ENCODE measurements at places on chromosomes 3 and 15. TPM values are rescaled to one million over a fixed set of nuclear protein-coding genes. Genes with fewer than 3 reads are reported as not detected.

Gene RBM15B
- polyA plus RNA-seq = 9.1 TPM

Gene WHAMM
- 6.3 TPM for polyA plus RNA-seq

DNA sequence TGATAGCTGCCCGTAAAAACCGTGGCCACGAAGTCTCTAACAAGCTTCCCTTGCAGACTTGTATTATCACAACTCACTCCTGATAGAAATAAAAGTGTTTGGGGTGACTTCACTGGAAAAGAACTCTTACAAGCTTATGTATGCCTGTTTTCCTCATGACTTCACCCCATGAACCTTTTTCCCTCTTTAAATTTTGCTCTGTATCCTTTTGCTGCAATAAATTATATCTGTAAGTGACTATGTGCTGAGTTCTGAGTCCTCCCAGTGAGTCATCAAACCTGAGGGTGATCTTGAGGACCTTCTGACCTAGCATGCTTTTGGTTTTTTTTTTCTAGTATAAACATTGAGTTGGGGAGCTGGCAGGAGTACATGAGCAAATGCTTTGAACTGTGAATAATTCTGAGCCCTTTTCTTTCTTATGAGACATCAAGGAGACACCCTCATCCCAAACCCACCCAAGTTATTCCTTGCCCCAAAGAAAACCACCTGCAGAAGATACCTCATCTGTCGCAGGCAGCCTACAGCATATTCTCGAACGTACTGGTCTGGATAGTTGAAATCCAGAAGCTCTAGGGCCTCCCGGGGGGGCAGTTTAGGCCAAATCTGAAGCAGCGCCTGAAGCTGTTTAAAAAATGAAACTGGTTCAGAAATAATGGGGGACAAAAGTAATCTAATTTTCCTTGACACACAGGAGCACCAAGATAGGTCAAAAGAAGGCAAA, 85.9 kb downstream of the FAIM start:
- no peak overlapping the region for H3K27ac ChIP-seq
- no peaks in the 10 kb centered on the region for H3K27me3 ChIP-seq
- no peak for DNase-seq

Gene CCR3
- polyA plus RNA-seq = 0.44 TPM

DNA sequence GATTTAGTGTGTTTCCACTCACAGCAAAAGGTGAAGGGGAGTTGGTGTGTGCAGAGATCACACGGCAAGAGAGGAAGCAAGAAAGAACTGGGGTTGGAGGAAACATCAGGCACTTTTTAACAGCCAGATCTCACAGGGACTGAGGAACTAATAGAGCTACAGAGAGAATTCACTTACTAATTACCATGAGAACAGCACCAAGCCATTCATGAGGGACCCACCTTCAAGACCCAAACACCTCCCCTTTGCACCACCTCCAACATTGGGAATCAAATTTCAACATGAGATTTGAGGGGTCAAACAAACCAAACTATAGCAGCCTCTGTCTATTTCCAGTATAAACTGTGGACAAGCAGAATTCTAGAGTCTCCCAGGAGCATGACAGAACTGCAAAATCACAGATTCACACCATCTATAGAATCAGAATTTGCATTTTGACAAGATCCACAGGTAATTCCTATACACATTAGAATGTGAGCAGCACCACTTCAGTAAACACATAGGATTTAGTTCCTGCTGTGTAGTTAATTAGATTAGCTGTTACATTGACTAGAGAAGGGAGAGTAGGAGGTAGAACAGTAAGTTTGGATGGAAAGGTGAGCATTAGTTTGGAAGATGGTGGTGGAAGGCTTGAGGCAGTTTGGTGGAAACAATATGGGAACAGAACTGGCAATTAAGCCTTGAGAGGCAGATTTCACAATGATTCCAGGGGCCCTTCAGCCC, 311.7 kb downstream of the NSUN3 start:
- H3K4me1 ChIP-seq = no peaks in the 10 kb centered on the region
- H3K27me3 ChIP-seq = no peaks in the 10 kb centered on the region
- H3K27ac ChIP-seq = no peak overlapping the region
- no peaks in the 10 kb centered on the region for H3K36me3 ChIP-seq

DNA sequence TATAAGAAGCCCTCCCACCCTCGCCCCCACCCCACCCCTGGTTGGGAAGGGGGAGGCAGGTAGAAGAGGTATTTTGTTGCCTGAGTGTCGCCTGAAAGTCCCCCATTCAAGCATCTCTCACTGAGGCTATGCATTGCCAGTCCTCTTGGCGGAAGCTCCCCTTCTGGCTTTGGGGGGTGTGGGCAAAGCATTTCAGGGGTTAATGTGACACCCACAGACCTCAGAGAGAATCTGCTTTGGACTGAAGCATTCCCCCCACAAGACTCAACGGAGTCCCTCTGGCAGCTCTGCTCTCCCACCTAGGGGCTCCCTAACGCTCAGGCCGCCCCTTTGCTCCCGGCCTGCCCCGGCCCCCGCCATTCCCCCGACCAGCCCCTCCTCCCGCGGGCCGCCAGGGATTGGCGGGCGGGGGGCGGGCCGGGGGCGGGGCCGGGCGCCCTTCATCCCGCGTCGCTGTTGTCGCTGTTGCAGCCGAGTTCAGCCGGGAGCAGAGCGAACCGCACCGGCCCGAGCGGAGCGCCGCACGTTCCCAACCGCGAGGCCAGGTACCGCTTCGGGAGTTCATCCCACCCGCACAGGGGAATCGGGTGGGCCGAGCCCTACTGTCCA, at the start of gene SLC38A3:
Gene SLC38A3, plus strand, starts transcription at position 468 of the 609 bp plus-strand sequence. CDS start 8,929 bp downstream, outside the sequence.
- H3K27ac ChIP-seq = no peak within 1 kb of the TSS
- H3K4me1 ChIP-seq = peaks cover 4% of the 10 kb centered on the region
- peaks cover 23% of the 10 kb centered on the region for H3K27me3 ChIP-seq
- no peak for DNase-seq
- no peaks in the 10 kb centered on the region for H3K36me3 ChIP-seq

Gene PATL2
- 1.9 TPM for polyA plus RNA-seq

Gene ISY1
- 28.1 TPM for polyA plus RNA-seq

DNA sequence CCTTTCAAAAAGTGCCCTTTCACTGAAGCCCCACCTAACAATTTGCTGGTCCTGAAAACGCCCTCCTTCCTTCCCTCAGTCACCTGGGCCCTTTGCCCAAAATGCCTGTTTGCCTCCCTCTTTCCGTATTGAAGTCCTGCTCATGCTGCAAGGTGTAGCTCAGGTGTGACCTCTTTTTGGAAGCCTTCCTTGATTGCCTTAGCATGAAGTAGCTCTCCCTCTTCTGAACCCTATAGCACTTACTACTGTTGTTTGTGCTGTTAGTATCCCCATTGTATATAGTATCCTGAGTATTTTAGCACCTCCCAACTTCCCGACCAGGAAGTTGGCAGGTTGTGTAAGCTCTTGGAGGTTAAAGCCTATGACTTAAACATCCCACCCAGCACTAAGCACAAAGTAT, 1.7 kb downstream of the PLS1 start:
- no peak overlapping the region for H3K27ac ChIP-seq
- H3K36me3 ChIP-seq = no peaks in the 10 kb centered on the region
- DNase-seq = no peak
- no peak overlapping the region for H3K4me3 ChIP-seq
- H3K27me3 ChIP-seq = peaks cover 4% of the 10 kb centered on the region

Gene DPPA4
- polyA plus RNA-seq = not detected

Gene PCSK6
- 0.10 TPM for polyA plus RNA-seq

DNA sequence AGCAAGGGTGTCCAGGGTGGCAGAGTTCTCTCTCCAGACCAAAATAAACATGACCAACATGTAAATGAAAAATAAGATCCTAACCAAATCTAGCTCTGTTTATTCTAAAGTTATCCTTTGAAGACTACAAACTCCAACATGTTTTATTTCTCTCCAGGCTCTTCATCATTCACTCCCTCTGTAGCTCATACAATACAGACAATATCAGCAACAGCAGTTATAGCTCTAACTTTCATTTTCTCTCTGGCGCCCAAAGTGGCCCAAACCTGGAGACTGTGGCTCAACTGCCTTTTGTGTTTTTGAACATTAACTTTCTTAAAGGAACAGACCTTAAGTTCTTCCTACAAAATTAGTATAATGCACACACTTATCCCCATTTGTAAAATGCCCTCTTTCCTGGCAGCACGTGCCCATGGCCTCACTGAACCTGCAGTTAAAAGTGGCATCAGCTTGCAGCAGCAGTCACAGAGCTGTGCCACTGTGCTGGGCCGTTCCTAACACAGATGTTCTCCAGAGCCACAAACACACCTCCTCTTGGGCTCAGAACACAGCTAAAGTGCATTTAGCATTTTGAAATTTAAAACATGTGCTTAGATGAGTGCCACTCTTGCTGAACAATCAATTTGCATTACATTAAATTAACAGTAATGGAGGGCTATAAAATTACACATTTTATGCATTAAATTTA, 91.9 kb downstream of the RORA start:
- H3K27me3 ChIP-seq = no peaks in the 10 kb centered on the region
- no peak overlapping the region for H3K4me3 ChIP-seq
- H3K36me3 ChIP-seq = no peaks in the 10 kb centered on the region
- H3K27ac ChIP-seq = no peak overlapping the region
- DNase-seq = no peak

Gene MED12L
- 0.29 TPM for polyA plus RNA-seq

GRCh38 chr3:162780313-162780712, 1283.7 kb downstream of the OTOL1 start:
- no peaks in the 10 kb centered on the region for H3K27me3 ChIP-seq
- no peak for DNase-seq
- H3K4me1 ChIP-seq = no peaks in the 10 kb centered on the region

Gene CELF6
- polyA plus RNA-seq = not detected

GRCh38 chr3:159884661-159885402, 103.8 kb upstream of the IL12A start:
- H3K27ac ChIP-seq = no peak overlapping the region
- no peaks in the 10 kb centered on the region for H3K36me3 ChIP-seq
- peaks cover 10% of the 10 kb centered on the region for H3K4me1 ChIP-seq
- H3K27me3 ChIP-seq = no peaks in the 10 kb centered on the region
- no peak overlapping the region for H3K4me3 ChIP-seq
- DNase-seq = peak; percentile 20

DNA sequence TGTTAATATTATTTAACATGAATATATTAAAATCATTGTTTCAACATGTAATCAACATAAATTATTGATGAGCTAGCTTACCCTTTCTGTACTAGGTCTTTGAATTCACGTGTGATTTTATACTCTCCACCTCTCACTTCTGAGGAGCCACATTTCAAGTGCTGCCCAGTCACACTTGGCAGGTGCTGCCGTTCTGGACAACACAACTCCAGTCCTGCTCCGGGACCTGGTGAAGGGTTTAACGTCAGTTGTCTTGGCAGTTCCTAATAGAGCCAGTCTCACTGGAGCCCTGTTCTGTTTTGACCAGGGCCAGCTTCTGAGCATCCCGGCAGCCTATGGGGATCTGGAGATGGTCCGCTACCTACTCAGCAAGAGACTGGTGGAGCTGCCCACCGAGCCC, 64.1 kb downstream of the LRRK1 start:
- no peak overlapping the region for H3K27ac ChIP-seq
- no peak for DNase-seq
- H3K36me3 ChIP-seq = peaks cover 82% of the 10 kb centered on the region
- H3K4me3 ChIP-seq = no peak overlapping the region
- H3K27me3 ChIP-seq = no peaks in the 10 kb centered on the region

Gene USP19
- polyA plus RNA-seq = 18.4 TPM

Gene UNC13C
- not detected for polyA plus RNA-seq

DNA sequence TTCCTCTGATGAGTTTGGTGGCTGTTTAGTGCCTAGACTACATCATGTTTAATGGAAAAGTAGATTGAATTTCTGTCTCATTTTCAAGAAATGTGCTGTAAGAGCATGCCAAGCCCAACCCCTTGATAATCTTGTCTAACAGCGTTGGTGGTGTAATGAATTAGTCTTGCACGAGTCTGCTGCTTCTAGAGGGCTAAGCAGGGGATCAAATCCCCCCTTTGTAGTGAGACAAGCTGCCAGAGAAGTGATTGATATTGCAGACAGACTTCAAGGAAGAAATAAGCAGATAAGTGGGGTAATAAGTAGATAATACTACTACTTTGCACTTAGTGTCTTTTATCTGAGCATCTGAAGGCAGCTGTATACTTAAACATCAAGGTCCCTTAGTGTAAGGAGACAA, 141.4 kb downstream of the TP63 start:
- no peaks in the 10 kb centered on the region for H3K4me1 ChIP-seq
- DNase-seq = no peak
- no peak overlapping the region for H3K27ac ChIP-seq
- H3K36me3 ChIP-seq = no peaks in the 10 kb centered on the region
- no peaks in the 10 kb centered on the region for H3K27me3 ChIP-seq

Gene LRRC49
- 0.08 TPM for polyA plus RNA-seq

GRCh38 chr15:69338535-69339213, 40.0 kb downstream of the PAQR5 start:
- peaks cover 5% of the 10 kb centered on the region for H3K4me1 ChIP-seq
- H3K4me3 ChIP-seq = no peak overlapping the region
- H3K27me3 ChIP-seq = no peaks in the 10 kb centered on the region
- DNase-seq = no peak

Gene CCDC39
- polyA plus RNA-seq = not detected

DNA sequence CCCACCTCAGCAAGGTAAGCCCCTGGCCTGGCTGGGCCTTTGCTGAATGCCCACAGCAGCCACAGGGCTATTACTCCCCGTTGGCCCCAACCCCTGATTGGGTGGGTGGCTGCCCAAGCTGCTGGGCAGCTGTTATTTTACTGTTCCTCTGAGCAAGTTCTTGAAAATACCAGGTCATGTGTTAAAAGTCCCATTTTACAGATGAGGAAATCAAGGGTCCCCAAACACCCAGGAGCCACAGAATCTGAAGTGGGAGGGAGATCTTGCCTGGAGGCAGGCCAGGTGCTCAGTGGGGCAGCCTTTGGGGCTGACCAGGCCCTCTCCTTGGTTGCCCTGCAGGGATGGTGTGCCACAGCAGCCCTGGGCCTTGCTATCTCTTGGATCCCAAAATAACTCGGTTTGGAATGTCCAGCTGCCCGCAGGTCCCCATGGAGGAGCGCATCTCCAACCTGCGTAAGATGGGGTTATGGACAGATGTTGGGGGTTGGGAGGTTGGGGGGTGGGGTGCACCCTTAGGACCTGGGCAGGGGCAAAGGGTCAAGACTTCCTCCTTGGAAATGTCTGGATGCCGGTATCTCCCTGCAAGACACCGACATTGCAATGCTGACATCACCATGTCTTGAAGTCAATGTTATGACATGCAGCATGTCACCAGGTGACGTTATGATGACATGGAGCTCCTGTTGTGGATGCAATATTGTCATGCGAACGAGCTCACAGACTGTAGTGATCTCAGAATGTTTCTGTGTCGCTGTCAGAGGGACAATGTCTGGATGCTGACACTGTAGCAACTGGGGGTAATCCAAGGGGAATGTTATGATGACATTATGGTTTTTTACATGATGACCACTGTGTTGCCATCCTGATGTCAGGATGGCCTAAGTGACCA, 13.3 kb upstream of the CSPG4 start:
- no peaks in the 10 kb centered on the region for H3K36me3 ChIP-seq
- peak; percentile 60 for DNase-seq
- H3K4me3 ChIP-seq = no peak overlapping the region
- H3K27me3 ChIP-seq = no peaks in the 10 kb centered on the region
- H3K27ac ChIP-seq = no peak overlapping the region

Gene CPNE9
- 0.51 TPM for polyA plus RNA-seq

Gene DGKG
- 5.3 TPM for polyA plus RNA-seq

Gene GOLGA8Q
- not detected for polyA plus RNA-seq

Gene RARB
- polyA plus RNA-seq = not detected

Gene ABCC5
- 7.7 TPM for polyA plus RNA-seq

Gene TF
- not detected for polyA plus RNA-seq

Gene OR5K2
- not detected for polyA plus RNA-seq

- no peak overlapping the region for H3K27ac ChIP-seq
- peaks cover 5% of the 10 kb centered on the region for H3K36me3 ChIP-seq
- H3K27me3 ChIP-seq = no peaks in the 10 kb centered on the region
- no peak overlapping the region for H3K4me3 ChIP-seq
Measured at GRCh38 chr3:27479806-27480543, 4.2 kb downstream of the SLC4A7 start.

Gene SPESP1
- 0.47 TPM for polyA plus RNA-seq

Gene IL1RAP
- 11.8 TPM for polyA plus RNA-seq

- peaks cover 7% of the 10 kb centered on the region for H3K36me3 ChIP-seq
- H3K27me3 ChIP-seq = no peaks in the 10 kb centered on the region
- peak overlapping the region; percentile 42 for H3K27ac ChIP-seq
Measured at GRCh38 chr15:52042051-52042851, 23.2 kb downstream of the MAPK6 start.

All from CD14-positive monocyte (primary cell).